ENCODE measurements at places on chromosomes 2 and 18.

DNA sequence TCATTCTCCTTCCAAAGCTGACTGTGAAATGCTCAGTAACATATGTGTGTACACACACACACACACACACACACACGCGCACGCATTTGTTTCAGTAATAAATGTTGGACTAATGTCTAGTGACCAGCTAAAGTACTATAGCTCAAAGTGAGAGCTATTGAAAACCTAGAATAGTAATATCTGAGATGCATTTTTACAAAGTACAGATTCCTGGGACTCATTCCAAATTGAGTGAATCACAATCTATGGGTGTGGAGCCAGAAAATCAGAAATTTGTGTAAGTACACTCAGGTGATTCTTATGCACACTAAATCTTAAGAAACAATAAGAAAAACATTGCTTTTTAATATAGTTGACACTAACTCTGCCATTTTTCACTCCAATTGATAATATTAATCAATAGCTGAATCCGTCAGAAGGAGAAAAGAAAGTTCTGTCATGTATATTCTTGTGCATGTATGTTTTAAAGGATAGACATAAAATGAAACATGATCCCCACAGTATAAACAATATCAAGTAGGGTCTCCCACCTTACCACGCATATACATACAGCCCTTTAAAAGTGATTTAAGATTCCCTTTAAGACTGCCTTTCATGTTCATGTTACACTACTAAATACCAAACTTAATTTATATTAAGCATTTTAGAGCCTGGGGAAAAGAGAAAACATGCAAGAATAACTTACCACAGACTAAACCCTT lies 123.5 kb downstream of the ATAD2B start:
- no peak for DNase-seq

DNA sequence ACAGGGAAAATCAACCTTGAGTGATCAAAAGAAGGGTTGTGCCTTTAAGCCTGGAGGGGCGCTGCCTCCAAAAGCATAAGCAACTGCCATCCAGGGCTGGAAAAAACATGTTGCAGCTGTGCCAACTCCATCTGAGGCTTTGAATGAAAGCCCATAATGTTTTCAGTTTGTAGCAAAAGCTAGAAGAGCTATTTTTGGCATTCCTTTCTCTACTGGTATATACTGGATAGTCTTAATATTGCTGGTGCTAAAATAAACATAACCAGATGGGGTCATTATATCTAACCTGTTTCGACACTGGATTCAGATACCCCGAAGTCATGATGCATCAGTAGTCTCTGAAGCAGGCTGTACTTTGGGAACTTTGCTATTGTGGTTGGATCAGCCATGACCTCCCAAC lies 25.1 kb downstream of the ANXA4 start:
- DNase-seq, result no peak

GRCh38 chr2:216727346-216728122 lies 32.2 kb upstream of the IGFBP5 start:
- no peak for DNase-seq

GRCh38 chr2:24908461-24908901 lies 11.6 kb downstream of the ADCY3 start:
- DNase-seq, result no peak

DNA sequence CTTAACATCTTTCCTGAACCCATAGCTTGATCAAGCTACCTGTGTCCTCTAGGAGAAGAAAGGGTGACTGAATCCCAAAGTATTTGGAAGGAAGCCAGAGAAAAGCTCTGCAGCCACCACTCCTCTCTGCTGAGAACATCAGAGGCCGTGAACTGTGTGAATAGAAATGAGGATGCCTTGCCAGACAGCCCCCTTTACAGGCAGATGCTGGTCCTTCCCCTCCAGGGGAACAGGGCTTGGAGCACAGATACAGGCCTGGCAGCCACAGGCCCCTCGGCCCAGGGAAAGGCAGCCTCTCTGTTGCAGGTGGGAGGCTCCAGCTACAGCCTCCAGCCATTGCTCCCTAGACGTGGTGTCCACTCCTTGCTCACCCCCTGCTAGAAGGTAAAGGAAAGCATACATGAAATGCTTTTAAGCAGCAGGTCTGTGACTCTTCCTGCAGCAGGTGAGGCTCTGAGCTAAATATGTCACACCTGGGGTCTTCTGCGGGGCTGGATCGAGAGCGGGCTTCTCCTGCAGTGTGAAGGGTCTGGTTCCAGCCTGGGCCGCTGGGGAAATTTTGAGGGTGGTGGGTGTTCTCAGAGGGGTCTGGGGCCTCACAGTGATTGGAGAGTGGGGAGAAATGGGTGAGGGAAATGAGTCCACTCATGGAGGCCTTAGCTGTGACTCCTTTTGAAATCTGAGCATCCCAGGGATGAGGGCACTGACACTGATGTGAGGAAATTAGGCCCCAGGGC lies 234.0 kb downstream of the KLHL29 start:
- no peak for DNase-seq

GRCh38 chr2:188884517-188884916 lies 89.7 kb upstream of the COL3A1 start:
- DNase-seq, result no peak

DNA sequence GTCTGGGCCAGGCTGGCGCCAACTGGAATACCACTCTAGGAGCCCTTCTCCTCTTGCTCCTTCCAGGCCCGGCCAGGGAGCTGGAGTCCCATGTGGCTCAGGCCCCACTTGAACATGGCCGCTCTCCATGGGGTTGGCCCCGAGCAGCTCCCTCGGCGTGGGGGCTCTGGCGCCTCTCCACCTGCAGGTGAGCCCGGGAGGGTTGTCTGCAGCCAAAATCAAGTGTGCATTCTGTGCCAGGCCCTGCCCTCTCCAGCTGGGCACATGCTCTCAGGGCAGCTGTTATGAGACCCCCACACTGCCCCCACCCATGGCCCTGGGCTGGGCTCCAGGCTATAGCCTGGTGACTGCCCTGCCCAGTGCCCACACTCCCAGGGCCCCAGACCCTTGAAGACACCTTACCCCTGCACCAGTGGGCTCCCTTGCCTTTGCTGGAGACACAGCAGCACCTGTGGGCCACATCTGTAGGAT lies 45.8 kb upstream of the HS6ST1 start:
- no peak for DNase-seq

- DNase-seq, result no peak
Observed at GRCh38 chr2:46966576-46966975, 51.0 kb upstream of the MCFD2 start.

DNA sequence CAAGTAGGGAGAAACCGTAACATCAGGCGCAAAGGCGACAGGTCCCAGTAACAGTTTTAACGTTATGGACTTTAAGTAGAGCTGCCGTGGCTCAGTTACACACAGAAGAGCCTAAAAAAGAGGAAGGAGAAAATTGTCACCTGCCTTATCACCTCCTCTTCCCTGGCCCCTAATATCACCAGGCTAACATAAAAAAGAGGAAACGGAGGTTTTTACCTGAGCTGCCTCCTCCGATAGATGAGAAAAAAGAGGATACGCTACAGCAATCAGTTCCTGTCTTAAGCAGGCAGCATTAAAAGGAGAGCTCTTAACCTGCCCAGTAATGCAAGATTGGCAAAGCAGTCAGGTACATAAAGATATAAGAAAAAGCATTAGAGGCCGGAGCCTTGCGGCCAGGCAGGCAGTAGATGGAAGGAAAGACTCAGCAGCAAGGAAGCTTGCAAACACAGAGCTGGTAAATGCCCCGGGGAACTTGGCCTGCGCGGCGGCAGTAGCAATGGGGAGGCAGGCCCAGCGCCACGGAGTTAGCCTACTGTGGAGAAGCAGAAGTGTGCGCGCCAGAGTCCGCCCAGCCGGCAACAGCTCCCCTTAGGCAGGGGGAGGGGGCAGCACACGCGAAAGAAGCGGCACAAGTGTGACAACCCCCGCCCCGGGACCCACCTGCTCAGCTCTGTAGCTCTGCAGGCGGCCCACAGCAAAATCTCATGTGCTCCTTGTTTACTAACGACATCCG lies 116.3 kb upstream of the SCN7A start:
- no peak for DNase-seq

- no peak for DNase-seq
Observed at GRCh38 chr2:101361121-101361520, 26.2 kb downstream of the CREG2 start.

GRCh38 chr2:151071382-151071781 lies 190.3 kb downstream of the RBM43 start:
- DNase-seq, result no peak

GRCh38 chr18:76658627-76659026 lies 163.6 kb upstream of the ZNF516 start:
- DNase-seq, result no peak

- DNase-seq, result no peak
Observed at GRCh38 chr2:118698564-118698963, 148.9 kb downstream of the EN1 start.

DNA sequence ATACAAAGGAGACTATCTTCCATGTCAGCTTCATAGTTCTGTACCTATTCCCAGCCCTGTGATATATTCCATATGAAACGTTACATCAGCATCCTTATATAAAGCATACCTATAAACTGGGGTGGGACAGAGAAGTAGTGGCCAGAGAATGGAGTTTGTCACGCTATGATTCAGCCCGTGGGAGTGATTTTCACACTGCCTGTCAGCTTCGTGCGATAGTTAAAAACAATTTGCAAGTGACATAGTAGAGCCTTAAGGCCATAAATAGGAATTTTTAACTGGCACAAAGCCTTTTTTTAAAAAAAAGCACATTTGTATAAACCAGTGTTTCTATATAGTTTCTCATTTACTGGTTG lies 30.2 kb downstream of the PKP4 start:
- DNase-seq, result no peak
